ENCODE measurements at places on chromosomes 4 and X.

DNA sequence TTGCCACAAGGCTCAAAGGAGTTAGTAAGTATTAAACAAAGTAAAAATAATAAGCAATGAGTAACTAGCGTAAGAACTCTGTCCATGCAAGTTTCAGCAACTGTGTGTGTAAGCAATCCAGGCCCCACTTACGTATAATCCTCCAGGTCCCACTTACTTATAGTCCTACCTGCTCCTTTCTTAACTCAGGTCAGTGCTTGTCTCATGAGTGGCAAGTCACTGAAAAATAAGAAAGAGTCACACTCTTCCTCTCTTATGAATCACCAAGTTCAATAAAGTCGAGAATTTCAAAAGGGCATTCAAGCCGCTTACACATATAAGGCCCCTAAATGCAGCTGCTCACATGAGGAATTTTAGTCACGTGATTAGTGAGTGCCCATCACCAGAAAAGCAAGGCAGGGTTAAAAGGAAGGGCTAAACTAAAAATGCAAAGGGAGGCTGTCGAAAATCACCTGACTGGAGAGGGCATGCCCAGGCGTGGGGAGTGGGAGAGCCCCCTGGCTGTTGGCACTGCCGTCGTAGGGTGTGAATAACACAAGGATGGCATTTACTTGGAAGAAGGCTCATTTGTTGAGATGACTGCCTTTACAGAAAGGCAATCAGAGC lies 58.2 kb downstream of the ZNF827 start:
- no peak for DNase-seq

- peak; percentile 91 for DNase-seq
Measured at GRCh38 chr4:101790521-101791181, at the start of gene BANK1. Gene BANK1 (plus strand): TSS chr4:101790730. CDS start chr4:101790881, 151 bp downstream.

DNA sequence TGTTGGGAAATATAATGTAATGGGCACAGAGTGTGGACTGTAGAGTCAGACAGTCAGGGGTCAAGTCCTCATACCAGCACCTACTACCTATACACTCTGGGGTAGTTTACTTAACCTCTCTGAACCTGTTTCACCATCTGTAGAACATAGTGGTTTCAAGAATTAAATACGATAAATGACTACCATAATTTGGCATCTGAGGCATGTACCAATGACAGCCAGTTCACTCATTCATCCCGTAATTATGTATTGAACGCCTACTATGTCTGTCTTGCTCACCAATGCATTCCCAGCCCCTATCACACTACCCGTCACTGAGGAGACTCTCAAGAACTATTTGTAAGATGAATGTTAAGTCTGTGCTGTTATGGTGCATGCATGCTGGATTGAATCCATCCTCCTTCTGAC lies 2.0 kb upstream of the FGB start:
- no peak for DNase-seq

- no peak for DNase-seq
Measured at GRCh38 chr4:79650794-79651431, 242.9 kb upstream of the GK2 start.

DNA sequence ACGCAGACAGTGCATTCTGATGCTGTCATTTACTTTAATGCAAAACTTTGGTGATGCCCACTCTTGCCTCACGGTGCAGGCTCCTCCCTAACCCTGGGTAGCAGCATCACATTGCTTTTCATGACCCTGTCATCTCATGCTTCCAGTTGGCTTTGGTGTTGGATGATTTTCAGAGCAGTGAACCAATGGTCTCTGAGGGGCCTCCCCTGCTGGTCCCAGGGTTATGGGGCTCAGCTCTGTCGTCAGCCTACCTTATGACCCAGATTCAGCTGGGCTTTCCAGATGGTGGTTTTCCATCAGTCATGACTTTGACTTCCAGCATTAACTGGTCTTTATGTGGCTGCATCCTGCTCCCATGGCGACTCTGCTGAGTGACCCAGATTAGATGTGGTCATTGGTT lies 56.0 kb downstream of the NOP14 start:
- DNase-seq = no peak

DNA sequence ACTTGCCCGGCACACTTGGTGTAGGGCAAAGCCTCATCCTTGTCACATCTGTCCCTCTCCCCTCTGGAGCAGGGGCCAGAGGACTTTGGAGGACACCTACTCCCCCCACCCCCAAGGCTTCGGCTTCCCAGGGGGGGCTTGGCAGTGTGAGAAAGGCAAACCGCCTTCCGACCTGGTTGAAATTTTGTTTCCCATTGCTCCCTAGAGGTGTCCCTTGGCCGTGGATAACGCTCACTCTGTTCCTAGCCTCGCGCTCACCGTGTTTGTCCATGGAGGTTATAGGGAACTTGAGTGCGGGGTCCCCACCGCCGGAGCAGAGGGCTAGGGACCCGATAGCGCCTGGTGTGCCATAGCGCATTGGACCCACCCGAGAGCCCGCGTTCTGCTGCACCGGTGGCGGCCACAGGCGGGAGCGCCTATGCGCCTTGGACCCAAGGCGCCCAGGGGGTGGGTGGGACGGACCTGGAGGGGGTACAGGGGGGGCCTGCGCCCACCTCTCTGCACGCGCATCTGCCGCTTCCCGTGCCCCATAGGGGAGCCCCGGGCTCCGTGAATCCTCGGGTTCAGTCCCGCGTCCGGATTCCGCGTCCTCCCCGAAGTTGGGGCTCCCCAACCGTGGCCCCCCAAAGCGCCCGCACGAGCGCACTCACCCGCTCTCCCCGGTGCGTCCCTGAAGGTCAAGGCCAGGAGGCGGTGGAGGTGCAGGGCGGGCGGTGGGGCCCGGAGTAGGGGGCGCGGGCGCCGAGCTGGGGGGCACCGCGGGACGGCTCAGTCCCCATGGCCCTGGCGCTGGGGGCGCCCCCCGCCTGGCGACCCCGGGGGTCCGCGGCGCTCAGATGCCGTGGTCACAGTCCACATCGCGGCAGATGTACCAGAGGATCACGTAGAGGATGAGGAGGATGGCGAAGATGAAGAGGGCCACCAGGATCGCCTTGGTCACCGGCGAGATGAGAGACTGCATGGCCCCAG lies 82.7 kb upstream of the DHRSX start:
- no peak for DNase-seq

DNA sequence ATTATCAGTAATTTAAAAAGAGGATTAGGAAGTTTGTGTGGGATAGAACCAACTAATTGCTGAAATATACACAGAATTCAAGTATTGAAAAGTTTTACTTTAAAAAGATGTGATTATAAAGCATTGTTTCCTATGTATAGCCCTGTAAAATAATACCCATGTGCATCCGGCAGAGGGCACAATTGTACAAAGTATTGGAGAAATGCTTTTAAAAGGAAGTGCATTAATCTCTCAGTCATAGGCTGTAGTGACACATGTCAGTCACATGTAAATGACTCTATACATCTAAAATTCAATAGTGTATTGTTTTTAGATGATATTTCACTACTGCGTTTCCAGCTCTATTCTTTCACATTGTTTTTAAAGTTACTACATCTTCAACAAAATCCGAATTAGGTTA lies 9.7 kb upstream of the GEMIN8 start:
- DNase-seq = peak; percentile 30

DNA sequence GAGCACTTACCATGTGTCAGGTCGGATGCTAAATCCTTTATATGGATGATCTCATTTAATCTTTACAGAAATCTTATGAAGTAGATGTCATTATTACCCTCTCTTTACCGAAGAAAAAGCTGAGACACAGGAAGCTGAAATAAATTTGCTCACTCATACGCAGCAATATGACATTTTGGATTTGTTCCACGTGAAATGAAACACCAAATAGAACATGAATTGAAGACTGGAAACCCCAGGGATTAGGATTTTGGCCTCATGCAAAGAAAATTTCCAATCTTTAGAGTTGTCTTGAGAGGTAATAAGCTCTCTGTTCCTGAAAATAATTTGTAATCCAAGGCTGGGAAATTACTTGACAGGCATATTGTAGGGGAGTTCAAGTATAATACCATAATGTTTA lies 354.4 kb upstream of the CLNK start:
- DNase-seq = no peak

- DNase-seq = no peak
Measured at GRCh38 chr4:127709456-127709855, 20.7 kb upstream of the SLC25A31 start.

GRCh38 chrX:154718616-154719015 lies 32.3 kb downstream of the GAB3 start:
- DNase-seq = peak; percentile 13

DNA sequence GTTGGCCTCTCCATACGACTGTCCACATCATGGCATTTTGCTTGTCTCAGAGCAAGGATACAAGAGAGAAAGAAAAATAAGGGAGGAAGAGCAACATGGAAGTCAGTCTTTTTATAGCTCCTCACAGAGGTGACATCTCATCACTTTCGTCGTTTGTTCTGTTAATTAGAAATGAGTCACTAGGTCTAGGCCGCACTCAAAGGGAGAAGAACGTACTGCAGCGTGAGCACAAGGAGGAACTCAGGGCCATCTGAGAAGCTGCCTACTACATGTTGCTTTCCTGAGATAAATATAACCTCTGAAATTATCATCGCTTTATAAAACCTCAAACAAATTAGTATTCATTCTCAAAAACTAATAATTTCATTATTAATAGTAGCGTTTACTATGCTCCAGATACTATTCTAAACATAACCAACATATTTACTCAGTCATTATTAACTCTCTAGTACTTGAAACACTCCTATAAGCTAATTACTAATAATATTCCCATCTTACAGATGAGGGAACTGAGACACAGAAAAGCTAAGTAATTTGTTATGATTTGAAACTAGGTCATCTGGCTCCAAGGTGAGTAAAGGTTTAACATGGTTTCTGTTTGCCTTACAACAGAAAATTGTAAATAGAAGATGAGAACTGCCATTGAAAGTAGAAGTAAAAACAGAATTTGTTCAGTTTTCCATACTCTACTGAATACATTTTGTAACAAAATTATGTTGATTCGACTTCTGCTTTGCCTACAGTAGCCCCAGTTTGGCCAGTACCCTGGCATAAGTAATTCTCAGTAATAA lies 213.2 kb upstream of the UGT8 start:
- DNase-seq = no peak

DNA sequence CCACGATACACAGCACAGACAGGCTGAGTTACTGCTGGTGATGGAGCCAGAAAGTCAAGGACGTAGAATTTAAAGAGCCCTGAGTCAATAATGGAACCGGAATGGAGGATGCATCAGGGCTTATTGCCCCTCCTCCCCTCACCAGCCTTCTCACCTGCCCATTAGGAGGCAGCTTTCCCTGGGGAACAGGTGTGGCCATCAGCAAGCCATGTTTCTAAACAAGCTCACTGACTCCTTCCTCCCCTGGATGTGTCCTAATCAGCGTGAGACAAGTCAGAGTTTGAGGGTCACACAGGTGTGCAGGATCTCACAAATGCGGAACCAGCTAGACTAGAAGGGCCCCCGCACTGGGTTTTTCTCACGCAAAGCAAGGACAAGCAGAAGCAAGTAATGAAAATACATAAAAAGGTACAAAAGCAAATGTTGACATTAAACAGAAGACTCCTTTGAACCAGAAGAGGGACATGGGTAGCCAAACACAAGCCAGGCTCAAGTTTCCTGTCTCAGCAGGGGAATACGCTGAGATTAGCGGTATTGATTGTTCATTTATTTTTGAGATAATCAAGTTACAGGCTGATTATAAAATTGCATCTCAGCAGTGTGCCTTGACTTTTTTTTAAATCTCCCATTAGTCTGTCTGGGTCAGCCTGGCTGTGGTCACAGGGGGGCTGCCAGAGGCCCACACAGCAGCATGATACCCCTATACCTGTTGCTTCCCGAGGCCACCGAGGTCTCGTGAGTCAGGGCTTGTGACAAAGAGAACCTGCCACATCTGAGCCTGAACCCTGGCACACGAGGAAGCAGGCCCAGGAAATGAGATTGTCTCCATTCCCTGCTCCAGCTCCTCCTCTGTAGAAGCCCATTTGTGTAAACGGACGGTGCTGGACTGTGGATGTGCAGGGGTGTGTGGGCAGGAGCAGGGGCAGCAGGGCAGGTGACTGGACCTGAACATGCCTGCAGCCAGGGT lies 37.4 kb downstream of the CCKAR start:
- no peak for DNase-seq

DNA sequence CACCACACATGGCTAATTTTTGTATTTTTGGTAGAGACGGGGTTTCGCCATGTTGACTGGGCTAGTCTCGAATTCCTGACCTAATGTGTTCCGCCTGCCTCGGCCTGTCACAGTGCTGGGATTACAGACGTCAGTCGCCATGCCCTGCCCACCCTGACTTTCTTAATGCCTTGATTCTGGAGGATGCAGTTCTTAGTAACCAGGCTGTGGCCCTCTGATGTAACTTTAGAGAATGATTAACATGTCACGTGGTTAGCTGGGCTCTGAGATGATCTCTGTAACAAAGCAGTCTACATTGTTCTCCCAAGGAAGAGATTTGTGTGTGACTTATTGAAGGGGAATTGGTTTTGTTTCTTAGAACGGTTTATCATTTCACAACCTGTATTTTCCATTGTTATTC lies 30.6 kb downstream of the ANK2 start:
- no peak for DNase-seq

DNA sequence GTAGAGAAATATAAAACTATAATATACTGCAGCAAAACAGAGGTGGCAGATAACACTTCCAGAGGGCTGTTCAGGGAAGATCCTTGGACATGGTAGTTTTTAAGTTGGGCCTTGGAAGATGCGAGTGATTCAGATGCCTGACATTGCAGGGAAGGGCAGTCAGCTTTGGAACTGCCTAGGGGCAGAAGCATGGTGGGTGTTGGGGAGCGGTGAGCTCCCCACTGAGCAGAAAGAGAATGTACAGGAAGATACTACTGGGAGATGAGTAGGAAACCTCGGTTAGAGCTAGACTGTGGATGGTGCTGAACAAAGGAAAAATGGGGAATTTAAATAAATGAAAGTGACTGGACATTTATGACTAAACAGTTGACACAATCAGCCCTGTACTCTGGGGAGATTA lies 24.9 kb upstream of the SEC24B start:
- no peak for DNase-seq

DNA sequence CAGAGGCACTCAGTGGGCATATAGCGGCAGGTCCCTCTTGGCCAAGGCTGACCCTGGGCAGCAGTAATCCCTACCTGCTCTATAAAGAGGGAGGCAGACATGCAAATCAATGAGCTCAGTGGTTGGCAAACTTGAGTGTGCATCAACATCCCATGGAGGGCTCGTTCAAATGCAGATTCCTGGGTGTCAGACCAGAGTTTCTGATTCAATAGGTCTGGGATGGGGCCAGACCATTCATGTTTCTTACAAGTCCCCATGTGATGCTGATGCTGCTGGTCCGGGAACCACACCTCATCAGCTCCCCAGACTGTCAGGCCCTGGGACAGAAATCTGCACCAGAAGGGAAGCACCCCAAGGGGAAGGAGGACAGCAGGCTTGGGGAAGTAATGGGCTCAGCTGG lies 38.9 kb upstream of the HMGB3 start:
- no peak for DNase-seq

All from germinal center (tissue), 1 donor.